ENCODE measurements at places on chromosomes 2 and 18.
A peak's percentile ranks its signal among the peaks of the same experiment; 100 is the strongest.

DNA sequence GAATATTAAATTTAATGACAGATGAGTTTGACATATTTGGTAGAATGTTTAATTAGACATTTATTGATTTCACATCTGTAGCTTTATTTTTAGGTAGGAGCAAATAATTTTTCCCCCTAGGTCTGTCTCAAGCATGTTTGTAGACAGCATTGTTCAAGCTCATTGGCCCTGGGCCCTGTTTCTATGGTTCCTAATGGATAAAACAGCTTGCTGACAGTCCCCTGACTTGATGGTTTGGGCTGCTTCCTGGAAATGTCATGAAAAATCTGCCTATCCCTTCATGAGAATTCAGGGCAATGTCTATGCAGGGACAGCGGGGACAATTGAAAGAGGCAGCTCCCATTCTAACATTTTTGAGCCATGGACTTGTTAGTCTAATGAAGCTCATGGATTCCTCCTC lies 14.6 kb upstream of the MEP1B start:
- no peak for DNase-seq

- DNase-seq: no peak
Measured at GRCh38 chr2:637406-637776, 39.8 kb downstream of the TMEM18 start.

- no peak for DNase-seq
Measured at GRCh38 chr2:10561288-10562035, 113.3 kb upstream of the ODC1 start.

- peak; percentile 80 for DNase-seq
Measured at GRCh38 chr2:191565647-191566198, 112.2 kb upstream of the NABP1 start.

- DNase-seq: no peak
Measured at GRCh38 chr2:181459621-181460021, 2.4 kb downstream of the ITGA4 start.

DNA sequence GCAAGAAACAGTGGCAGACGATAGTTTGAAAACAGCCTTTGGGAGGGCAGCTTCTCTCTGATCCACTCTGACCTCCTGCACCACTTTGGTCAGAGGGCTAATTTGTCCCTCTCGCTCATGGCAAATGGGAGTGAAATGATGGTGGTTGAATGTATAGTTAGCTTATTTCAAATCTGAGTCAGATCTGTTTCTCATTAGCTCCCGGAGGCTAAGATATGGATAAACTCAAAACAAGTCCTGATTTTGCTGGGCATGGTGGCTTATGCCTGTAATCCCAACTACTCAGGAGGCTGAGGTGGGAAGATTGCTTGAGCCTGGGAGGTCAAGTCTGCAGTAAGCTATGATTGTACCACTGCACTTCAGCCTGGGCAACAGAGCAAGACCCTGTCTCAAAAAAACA lies 145.0 kb downstream of the ALK start:
- no peak for DNase-seq

GRCh38 chr2:41379496-41380221 lies 668.2 kb upstream of the PKDCC start:
- no peak for DNase-seq

GRCh38 chr2:3504741-3505140 lies 14.6 kb downstream of the ADI1 start:
- DNase-seq: no peak

DNA sequence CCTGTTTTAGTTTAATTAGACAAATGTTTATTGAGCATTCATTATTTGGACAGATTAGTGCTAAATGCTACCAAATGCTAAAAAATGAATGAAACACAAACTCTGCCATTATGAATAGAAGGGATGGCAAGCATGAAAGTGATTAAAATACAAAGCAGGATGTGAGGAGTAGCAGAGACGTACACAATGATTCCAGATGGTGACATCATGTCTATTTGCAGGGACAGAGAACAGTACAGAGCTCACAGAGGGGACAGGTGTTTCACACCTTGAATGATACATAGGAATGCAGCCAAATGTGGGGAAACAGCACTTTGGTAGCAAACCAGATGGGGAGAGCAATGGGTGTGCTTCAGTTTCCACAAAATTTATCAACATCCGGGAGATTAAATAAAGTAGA lies 76.3 kb downstream of the CD226 start:
- DNase-seq: no peak

DNA sequence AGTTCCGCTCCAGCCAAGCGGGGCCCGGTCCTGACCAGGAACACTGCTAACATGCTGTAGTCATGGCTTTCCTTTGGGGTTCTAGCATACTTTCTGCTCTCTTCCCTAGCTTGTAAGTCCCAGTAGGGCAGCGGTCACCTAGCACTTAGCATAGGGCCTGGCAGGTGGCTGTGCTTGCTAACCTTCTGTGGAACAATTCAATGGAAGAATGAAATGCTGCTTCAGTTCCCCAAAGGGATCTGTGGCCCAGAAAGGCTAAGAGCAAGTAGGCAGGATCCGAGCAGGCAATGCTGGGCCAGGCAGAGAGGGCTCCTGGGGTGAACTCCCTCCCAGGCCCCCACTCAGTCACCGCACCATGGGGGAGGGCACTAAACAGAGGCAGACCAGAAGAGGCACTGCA lies 266.8 kb downstream of the CELF4 start:
- no peak for DNase-seq

GRCh38 chr2:19850056-19851050 lies 51.4 kb downstream of the TTC32 start:
- no peak for DNase-seq

DNA sequence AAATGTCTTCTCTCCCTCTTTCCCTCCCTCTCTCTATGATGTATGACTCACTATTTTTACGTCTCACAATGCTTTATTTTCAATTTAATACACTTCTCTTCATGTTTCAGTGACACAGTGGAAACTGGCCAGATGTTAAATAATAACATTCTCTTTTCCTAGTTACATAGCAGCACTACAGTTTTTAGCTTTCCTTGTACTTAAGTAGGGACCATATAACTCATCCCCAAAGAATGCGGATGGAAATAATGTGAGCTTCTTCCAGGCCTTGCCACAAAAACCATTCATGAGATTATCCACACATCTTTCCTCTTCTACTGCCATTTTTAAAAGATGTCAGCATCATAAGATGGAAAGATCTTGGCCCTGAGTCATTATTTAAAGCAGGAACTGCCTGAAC lies 789.4 kb downstream of the LRP1B start:
- no peak for DNase-seq

DNA sequence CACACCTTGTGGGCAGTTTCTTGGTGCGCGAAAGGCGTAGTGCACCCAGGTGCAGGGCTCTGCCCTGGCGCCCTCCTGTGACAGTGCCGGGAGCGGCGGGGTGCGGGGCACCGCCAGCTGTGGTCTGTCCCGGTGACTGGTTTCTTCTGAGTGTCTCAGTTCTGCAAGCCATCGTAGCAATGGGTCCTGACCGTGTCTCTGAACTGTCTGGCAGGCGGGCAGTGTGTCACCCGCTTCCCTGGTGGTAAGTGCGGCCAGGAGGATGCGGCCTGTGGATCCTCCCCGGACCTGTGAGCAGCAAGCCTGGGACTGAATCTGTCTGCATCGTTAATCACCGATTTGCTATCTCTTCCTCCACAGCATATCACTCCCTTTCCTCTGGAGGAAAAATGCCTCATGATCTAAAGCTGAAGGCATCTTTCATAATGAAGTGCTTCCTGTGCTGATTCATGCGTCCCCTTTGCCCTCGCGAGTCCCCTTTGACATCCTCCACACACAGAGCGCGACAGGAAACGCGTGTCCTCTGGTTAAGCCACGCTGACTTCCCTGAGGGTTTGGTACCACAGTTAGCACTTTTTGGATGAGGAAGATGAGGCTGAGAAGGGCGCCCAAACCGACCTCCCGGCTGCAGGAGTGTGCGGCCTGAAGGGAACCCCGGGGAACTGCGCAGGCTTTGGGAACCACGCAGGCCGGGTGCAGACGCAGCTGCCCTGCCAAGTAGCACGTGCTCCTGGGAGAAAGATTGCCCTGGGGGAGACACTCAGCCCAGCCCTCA lies 416.0 kb upstream of the HS6ST1 start:
- peak; percentile 79 for DNase-seq

DNA sequence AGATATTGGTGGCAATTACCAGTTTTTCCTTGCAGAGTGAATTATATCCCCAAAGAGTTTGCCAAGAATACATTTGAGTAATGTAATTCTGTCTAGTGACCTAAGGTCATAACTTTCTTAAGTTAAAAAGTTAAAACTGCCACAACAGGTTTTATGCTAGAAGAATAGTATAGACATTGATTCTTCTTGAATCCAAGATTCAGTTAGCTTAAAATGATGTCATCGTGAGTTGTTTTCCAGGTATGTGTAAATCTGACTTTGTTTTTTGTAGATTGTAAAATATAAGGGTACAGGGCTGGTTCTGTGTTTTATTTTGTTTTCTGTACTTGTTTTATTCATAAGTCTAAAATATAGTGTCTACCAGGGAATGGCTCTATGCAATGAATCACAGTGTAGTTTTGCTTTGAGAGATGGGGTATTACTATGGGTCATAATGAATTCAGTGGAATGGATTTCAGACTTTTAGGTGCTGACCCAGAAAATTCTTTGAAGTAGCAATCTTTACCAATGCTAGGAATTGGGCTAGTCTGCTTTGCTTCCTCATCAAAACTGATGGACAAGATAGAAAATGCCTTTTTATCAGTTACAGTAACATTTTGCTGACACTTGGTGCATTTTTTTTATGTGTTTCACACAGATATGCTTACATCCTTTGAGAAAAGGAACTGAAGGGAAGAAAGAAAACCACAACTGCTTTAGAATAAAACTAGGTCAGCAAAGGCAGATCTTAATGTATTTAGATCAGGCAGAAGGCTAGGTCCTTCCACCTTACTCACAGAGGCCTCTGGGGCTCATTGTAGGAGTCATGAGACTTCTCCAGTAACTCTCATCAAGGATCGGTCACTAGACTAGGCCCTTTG lies 20.8 kb upstream of the MGAT5 start:
- DNase-seq: peak; percentile 78

DNA sequence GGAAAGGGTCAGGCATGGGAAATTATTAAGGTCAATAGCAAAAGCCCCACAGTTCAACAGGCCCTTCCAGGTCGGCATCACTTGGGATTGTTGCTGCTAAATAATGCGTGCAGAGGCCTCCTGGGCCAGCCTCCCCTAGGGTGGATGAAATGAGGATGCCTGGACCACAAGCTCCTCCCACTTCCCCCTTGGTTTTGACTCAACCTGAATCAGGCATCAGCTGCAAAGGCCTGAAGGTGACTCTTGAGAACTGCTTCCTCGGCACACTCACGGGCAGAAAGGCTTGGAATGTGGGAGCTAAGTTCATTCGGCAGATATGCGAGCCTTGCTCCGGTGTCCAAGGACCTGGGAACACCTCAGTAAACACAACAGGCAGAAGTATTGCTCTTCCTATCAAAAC lies 69.3 kb downstream of the MBP start:
- DNase-seq: peak; percentile 56

DNA sequence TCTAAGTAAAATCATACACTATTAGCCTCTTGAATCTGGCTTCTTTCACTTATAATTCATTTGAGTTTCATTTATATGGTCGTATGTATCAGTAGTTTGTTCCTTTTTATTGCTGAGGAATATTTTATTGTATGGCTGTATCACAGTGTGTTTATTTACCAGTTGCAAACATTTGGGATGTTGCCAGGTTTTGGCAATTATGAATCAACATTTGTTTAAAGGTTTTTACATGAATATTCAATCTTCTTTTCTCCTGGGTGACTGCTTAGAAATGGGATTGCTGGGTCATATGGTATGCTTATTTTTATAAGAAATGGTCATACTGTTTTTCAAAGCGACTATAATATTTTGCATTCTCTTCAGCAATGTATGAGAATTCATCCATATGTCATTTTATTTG lies 107.9 kb downstream of the PMAIP1 start:
- DNase-seq: no peak

- DNase-seq: peak; percentile 20
Measured at GRCh38 chr2:100214265-100214971, 72.0 kb upstream of the AFF3 start.

GRCh38 chr2:190261851-190262250 lies 57.8 kb downstream of the HIBCH start:
- no peak for DNase-seq
